ENCODE measurements at places on chromosomes 6 and 20.

DNA sequence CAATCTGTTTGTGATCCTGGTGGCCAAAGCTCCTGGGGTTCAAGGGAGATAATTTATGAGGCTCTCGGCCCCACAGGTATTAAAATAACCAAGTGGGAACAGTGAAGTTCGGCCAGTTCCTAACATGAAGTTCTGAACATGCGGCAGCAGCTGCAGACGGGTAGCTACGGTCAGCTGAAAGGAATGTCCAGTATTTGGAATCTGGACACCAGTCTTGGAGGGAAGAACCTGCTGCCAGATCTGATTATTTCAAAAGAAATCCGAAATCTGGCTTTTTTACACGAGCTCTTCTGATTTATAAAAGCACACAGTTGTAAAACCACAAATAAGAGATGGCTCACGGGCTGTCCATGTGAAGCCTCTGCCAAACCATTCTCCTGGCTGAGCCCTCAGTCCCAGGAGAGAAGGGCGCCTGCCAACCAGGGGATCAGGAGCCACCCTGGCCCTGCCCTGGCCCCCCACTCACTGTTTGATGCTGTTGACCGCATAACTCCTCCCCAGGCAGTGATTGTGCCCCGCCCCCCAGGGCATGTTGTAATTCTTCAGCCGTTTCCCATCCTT lies 28.2 kb upstream of the KCNB1 start:
- DNase-seq, result no peak

DNA sequence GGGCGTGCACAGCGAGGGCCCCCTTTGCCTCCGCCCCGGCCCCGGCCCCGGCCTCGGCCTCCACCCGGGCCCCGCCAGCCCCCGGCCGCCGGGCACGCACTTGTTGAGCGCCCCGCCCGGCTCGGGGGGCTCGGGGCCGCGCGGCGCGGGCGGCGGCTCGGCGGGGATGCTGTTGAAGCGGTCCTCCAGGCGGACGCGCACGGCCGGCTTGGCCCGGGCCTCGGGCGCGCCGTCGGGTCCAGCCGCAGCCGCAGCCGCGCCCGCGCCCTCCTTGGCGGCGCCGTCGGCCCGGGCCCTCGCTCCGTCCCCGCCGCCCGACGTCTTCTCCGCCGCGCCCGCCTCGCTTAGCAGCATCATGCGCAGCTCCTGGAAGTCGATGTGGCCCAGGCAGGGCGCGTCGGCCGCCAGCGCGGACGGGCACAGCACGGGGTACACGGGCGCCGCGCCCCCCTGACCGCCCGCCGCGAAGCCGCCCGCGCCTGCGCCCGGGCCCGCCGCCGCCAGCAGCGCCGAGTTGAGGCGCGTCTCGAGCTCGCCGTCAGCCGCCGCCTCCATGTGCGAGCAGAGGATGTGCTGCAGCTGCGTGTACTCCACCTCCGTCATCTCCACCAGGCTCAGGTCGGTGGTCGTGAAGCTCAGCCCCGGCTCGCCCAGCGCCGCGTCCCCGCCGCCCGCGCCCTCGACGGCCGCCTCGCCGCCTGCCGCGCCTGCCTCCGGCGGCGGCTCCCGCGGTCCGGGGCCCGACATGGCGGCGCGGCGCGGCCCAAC lies 514 bp downstream of the TCFL5 start:
- no peak for DNase-seq

GRCh38 chr20:20017844-20018185 lies 653 bp downstream of the NAA20 start:
- DNase-seq, result no peak

- no peak for DNase-seq
Observed at GRCh38 chr20:54450207-54450606, 25.2 kb upstream of the DOK5 start.
